ENCODE measurements at places on chromosomes 3 and 15.
A peak's percentile ranks its signal among the peaks of the same experiment; 100 is the strongest.

- no peak for DNase-seq
These were observed 51.4 kb upstream of the GK5 start for GRCh38 chr3:142276781-142277180.

- DNase-seq, result no peak
These were observed 6.9 kb upstream of the SERPINI2 start for GRCh38 chr3:167480748-167481147.

DNA sequence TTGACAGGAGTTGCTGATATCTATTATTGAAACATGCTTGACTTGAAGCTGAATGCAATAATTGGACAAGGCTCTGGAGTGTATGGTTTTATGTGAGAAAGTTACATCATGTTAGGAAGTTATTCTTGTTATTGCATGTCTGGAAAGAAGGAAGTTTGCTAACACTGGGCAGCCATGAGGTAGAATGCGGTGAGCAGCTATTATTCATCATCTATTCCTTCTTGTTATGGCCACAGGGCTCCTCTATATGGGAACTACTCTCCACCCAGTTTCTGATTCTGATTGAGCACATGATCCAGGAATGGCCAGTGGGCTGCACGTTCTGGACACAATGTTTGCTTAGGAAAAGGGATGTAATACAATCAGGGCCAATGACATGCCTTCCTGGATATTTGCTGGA lies 37.8 kb upstream of the SCN5A start:
- no peak for DNase-seq

DNA sequence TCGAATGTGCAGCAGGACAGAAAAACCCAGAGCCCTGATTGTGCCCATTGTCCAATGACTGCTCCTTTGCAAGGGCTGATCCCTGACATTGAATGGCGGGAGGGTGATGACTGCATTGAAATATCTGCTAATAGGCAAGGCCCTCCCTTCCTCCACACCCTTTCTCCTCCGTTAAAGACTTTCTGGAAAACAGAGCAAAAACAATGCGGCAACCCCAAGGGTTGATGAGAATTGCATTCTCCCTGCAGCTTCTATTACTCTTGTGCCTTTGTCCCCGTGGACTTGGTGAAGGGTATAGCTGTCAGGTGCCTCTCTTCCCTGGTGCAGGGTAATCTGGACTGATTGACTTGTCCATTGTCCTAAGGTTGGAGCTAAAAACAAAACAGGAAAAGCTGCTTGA lies 71.8 kb downstream of the THSD4 start:
- DNase-seq, result no peak

DNA sequence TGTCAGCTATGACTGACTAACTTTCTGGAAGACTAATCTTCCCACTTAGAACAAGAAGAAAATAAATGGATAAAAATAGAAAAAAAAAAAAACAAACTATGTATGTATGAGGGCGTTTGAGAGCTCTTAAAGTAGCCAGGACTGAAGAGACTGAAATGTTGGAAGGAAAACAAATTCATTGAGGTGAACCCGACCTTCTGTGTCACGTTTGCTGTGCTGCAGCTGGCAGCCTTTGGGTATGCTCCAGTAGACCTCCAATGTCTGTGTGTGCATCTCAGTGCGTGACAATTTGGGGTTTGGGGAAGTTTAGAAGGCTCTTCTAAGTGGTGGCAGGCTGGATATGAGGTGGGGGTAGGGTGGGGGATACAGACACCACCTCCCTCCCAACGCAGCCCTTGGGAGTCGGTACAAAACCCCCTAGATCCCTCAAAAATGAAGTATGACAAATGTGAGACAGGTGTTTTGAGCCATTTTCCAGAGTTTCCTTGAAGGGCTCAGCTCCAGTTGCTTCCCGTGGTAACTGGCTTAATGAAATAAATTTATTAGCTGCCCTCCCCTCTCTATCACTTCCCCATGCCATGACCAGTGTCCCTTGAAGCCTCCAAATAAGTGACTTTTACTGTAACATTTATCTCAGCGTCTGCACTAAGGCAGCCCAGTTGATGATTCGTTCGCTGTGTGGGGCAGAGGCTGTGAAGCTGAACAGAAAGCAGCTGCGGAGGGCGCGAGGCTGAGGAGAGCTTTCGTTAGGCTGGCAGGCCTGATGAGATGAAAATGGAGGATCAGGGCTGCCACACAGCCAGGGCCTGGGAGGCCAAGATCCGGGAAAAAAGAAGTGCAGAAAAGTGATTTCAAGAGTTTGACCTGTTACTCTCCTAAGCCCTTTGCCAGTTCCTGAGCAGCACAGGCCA lies 34.9 kb upstream of the GABRB3 start:
- no peak for DNase-seq

- DNase-seq, result peak; percentile 46
These were observed 13.0 kb upstream of the MANF start for GRCh38 chr3:51371943-51372557.

GRCh38 chr3:189792046-189792929 lies 161.1 kb downstream of the TP63 start:
- no peak for DNase-seq

GRCh38 chr3:175059788-175060187 lies 200.7 kb downstream of the NAALADL2 start:
- no peak for DNase-seq

- DNase-seq, result no peak
These were observed 36.6 kb downstream of the FAN1 start for GRCh38 chr15:30940359-30940758.

DNA sequence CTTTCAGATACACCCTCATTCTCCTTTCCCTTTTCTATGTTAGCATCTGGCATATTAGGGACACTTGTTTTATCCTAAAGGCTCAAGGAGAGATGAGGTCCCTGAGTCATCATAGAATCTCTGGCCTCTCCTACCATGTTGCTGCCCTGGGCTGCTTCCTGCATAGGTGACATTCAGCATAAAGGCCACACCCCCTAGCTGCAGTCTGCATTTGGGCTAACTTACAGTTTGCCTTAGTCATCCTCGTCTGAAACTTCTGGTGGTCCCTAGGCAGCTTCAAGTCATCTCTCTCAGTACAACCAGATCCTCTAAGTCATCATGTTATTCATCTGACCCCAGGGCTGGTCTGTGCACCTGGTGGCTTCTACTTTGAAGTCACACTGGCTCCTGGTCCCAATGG lies 982.7 kb upstream of the NR2F2 start:
- DNase-seq, result no peak

DNA sequence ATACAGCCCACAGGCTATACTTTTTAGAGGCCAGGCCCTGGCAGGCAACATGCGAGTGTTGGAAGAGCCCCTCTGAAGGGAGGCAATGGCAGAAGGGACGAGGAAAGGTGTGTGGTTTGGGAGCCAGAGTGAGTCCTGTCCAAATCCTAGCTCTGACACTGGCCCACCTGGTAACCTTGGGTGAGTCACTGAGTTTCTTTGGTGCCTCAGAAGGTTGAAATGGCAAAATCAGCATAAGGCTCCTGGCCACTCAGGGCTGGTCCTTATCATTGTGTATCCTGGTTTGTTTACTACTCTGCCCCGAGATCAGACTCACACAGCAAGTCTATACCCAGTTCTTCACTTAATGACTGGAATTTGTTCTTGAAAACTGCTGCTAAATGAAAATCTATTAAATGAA lies 71.4 kb upstream of the TLE3 start:
- DNase-seq, result no peak

- no peak for DNase-seq
These were observed 127.2 kb upstream of the IQSEC1 start for GRCh38 chr3:13200465-13200864.

GRCh38 chr3:154886437-154886836 lies 193.7 kb upstream of the MME start:
- no peak for DNase-seq

DNA sequence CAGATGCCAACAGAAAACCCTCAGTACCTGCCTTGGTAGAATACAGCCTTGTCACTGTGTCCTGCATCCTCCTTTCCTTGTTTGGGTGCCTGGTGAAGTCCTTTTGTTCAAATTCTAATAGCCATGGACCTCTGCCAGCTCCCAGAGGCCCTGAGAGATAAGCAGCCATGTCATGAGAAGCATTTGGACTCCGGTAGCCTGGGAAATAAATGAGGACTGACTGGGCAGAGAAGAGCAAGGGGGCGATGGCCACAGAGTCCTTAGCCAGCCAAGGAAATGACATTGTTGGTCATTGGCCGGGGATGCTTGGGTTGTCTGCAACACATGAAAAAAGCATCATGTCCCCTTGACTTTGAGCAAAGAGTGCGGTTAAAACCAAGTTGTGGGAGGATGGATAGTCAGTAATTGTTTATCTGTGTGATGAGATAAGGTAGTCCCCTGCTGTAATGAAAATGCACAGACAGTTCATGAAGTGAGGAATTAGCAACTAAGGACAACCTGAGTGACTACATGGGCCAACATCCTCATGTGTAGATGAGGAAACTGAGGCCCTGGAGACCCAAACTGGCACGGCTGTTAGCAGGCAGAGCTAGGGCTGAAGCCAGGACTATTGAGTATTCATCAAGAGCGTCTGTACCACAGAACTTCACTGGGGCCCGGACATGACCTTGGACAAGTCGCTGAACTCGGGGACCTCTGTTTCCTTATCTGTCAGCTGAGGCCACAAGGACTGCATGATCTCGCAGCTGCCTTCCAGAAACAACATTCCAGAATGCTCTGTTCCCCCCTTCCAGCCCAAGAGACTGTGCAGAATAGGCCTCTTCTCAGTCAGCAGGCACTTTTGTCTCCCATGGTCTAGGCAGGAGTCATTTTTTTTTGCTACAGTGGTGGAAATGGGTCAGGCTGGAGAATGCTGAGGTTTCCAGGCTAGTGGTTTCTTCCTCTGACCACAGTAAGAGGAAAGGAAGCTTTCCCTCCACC lies 90.5 kb upstream of the CTDSPL start:
- DNase-seq, result no peak

- DNase-seq, result no peak
These were observed 761.7 kb upstream of the SEMA6D start for GRCh38 chr15:46955576-46955975.

- DNase-seq, result no peak
These were observed 163.3 kb downstream of the FEZF2 start for GRCh38 chr3:62210011-62210410.

- DNase-seq, result no peak
These were observed 114.9 kb downstream of the PLD1 start for GRCh38 chr3:171695426-171695825.

DNA sequence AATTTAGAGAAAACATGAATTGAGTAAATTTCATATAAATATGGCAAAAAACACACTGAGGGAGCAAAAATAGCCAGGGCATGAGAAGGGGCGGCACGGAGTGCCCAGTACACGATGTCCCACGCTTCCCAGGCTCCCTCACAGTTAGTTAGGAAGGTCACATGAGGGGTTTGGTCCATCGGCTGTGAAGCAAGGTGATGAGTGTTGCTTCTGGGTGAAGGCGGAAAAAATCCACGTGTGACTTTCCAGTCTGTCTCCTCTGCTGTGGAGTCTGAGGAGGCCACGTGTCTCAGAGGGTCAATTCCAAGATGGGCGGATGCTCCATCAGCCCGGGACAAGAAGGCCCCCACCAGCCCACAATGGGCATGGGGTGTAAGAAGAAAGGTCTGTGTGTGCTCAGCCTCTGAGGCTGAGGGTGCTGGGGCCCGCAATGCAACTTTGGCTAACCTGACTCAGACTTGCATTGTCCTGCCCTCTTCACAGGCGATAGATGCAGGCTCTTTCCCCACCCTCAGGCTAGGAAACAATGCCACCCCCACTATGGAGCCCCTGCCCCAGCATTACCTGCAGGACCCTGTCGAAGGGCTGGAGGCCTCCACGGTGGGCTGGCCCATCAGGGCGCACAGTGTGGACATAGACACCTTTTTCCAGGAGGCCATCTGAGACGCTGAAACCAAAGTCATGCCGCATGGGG lies 45.7 kb downstream of the GRIP2 start:
- DNase-seq, result no peak

- DNase-seq, result no peak
These were observed 108.2 kb downstream of the EOMES start for GRCh38 chr3:27613846-27614500.

DNA sequence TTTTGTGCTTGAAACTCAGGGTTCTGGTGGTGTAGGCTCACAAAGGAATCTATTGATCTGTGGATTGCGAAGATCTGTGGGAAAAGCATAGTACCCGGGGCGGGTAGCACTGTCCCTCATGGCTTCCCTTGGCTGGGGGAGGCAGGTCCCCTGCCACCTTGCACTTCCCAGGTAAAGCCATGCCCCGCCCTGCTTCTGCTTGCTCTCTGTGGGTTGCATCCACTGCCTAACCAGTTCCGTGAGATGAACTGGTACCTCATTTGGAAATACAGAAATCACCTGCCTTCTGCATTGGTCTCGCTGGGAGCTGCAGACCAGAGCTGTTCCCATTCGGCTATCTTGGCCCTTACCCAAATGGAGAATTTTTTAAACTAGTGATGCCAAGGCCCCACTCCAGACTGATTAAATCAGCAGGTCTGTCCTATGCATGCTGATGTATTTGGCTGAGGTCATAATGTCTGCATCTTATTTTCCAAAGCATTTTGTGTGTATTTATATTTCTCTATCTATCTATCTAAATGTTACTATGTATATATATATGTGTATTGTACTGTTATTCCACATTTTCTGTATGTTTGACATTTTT lies 65.5 kb upstream of the SLC7A14 start:
- no peak for DNase-seq

DNA sequence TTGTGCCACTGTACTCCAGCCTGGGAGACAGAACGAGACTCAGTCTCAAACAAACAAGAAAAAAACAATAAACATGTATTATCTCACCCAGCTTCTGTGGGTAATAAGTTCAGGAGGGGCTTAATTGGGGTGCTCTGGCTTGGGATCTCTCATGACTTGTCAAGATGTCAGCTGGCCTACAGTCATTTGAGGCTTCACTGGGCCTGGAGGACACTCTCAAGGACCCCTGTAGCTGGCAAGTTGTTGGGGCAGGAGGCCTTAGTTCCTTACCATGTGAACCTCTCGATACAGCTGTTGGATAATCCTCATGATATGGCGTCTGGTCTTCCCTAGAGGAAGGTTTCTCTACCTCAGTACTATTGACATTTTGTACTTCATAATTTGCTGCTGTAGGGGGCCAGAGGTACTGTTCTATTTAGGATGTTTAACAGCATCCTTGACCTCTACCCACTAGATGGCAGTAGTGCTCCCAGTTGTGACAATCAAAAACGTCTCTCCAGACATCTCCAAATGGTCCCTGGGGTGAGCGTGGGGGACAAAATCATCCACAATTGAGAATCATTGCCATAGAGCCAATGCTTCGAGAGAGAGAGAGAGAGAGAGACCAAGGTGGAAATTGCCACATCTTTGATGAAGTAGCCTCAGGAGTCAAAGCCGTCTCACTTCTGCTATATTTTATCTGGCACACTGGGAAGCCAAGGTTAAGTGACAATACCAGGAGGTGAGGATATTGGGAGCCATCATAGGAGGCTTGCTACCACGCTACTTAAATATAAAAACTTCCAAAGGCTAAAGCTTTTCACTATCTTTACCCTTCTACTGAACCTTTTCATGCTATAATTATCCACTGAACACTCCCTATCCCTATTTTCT lies 23.9 kb upstream of the SLTM start:
- peak; percentile 71 for DNase-seq

Measured in activated CD4-positive, alpha-beta T cell treated with anti-CD3 and anti-CD28 coated beads, Interleukin-2, amount 50 U/mL, for 24 hours (primary cell).